ENCODE measurements at places on chromosomes 1 and 21. TPM values are rescaled to one million over a fixed set of nuclear protein-coding genes. Genes with fewer than 3 reads are reported as not detected.

Gene OVAAL
- total RNA-seq: not detected

Gene KCNH1
- total RNA-seq: not detected

Gene TMEM82
- not detected for total RNA-seq

Gene BATF3
- total RNA-seq: 11.4 TPM

Gene AMY2A
- 1.2 TPM for total RNA-seq

Gene DENND2C
- total RNA-seq: 2.5 TPM

Gene KIF26B
- total RNA-seq: 1.1 TPM

Gene MAB21L3
- total RNA-seq: 1.2 TPM

Gene OR2G6
- 0.37 TPM for total RNA-seq

Gene SPATA21
- 0.30 TPM for total RNA-seq

Gene BGLAP
- total RNA-seq: 2.4 TPM
